ENCODE measurements at places on chromosomes 12 and 14.

GRCh38 chr14:68365228-68365627 is 427.6 kb downstream of the ZFP36L1 start:
- no peak for DNase-seq

DNA sequence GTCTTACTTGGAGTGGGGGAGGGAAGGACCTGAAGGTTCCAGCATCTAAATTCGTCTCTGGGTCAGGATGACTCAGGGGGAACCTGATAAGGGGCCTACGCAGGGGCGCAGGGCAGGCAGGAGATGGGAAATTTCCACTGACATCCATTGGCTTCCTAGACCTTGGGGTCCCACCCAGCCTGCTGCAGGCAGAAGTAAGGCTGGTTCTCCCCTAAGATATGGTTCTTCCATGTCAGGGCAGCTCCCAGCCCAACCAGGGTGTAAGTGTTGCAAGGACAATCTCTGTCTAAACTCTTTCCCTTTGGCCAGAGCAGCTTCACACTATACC is 2.1 kb upstream of the NDRG2 start:
- no peak for DNase-seq

DNA sequence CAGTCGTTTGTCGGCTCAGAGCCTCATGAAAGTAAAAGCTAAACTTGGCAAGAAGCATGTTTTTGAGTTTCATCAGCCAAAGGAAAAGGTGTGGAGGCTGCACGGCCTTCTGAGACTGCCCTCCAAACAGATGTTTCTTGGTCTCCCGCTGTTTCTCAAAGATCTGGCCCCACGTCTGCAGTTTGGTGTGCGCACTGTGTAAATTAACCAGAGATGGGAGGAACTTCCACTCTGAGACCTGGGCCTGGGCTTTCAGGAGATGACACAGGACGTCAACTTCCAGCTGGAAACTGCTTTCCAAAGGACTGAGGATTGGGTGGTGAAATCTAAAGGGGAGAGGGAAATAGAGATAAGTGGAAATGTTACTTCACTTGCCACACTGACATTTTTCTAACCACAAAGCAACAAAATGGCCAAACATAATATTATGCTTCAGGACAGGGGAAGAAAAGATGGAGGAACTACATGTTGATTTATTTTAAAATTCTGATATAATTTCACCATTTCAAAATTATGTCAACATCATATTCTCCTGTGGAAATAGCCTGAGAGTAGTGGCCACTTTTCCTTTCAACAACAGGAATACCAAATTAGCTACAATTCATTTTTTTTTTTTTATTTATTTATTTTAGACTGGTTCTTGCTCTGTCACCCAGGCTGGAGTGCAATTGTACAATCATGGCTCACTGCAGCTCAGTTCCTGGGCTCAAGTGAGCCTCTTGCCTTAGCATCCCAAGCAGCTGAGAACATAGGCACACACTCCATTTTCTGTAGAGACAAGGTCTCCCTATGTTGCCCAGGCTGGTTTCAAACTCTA is 27.6 kb downstream of the KICS2 start:
- DNase-seq: no peak

DNA sequence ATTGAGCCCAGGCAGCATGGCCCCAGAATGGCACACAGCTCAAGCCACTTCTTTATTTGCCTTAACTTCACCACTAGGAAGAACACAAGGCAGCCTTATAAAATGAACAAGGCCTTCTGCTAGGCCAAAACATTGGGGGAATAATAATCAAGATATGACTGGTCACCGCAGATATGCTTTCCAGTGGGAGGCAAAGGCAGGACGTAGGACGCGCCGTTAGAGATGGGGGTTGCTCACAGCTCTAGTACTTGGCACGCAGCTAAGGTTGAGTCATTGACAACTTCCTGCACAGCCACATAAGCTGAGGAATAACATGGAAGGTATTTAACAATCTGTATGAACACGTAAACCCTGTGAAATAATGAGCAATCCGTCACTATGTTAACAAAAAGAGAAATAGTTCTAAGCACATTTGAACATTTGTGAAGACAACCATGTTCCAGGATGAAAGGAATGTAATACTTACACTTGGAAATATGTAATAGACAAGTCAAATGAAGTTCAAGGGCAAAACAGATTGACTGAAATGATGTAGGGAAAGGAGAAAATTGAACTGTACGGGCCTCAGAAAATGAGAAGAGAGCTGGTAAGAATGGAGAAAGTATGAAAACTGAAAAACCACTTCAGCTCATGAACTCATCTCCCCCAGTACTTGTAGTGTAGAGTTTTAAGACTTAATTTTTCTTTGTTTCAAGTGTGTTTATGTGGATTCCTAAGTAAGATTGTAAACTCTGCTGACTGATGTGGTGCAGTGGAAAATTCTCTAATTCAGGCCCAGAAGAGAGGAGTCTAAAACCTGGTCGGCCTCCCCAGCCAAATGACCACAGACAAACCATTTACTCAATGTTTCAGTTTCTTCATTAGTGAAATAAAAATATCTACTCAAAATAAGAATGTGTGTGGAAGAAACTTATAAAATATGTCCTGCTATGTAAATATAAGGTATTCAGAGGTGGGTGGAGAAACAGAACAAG is 59.3 kb upstream of the CCDC91 start:
- DNase-seq: no peak

DNA sequence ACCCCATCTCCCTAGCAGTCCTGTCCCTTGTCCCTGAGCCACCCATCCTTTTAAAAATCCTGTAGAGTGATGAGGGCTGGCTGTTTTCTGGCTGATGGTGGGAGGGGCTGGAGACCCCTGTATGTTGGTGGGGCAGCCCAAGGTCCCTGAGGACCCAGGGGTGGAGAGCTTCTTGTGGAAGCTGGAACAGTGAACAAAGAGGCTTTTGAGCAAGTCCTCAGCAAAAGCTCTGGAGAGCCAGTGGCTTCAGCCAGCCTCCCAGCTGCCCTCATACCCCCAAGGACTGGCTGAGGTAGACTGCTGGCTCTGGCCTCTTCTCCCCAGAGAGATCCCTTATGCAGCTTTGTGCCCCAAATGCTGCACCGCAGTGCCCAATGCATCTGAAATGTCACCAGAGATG is 29.2 kb upstream of the COL2A1 start:
- DNase-seq: no peak

- no peak for DNase-seq
Observed at GRCh38 chr12:25427337-25428249, 125.5 kb downstream of the LMNTD1 start.

DNA sequence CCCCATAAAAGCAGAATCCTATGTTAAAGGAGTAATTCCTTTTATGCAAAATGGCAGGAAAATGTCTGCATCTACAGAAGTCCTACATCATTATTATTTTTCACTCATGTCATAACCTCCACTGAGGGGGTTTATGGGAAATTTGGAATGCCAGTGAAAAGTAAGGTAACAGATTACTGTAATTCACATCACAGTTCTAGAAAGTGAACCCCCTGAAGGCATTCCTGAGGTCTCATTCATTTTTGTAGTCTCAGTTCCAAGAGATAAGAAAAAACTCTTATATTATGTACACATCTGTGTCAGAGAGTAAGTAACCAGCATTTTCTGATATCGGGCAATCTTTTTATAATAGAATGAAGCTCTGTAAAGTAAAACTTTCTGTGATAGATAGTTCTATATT is 28.8 kb upstream of the BCAT1 start:
- DNase-seq: no peak

DNA sequence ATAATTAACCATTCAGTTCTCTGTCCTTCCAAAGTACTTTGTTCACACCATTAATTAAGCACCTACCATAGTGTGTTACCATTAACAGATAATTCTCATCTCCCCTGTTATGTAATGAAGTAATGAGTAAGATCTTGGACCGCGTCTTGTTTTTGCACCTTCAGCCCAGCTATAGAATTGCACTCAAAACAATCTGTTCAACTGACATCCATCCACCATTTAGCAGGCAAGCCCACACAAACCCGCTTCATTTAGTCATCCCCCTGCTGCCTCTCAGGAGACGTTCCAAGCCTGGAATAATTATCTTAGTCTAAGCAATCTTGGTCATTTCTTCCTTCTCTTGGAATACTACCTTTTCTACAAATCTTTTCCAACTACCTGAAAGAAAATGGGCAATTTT is 74.4 kb downstream of the DUSP16 start:
- no peak for DNase-seq

- no peak for DNase-seq
Observed at GRCh38 chr12:114920771-114921554, 237.0 kb upstream of the TBX3 start.

DNA sequence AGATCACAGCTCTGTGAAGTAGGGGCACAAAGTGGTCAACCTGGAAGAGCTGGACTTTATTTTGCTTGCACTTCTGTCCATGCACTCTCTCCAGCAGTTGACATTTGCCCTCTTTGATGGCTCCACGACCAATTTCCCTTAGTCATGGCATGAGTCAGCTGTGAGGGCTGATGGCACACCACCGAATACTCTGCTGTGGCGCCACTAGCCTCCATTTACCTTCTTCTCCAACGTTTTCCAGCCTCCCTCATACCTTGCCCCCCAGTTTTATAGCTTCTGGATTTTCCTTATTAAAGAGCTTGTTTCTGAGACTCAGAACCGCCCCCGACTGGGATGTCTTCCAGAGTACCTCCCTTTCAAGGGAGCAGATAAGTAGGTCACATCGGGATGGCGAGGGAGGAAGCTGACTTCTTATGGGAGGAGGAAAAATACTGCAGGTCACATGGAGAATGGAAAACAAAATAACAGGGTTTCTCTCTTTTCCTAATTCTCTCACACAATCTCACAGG is 17.6 kb downstream of the NINJ2 start:
- no peak for DNase-seq

DNA sequence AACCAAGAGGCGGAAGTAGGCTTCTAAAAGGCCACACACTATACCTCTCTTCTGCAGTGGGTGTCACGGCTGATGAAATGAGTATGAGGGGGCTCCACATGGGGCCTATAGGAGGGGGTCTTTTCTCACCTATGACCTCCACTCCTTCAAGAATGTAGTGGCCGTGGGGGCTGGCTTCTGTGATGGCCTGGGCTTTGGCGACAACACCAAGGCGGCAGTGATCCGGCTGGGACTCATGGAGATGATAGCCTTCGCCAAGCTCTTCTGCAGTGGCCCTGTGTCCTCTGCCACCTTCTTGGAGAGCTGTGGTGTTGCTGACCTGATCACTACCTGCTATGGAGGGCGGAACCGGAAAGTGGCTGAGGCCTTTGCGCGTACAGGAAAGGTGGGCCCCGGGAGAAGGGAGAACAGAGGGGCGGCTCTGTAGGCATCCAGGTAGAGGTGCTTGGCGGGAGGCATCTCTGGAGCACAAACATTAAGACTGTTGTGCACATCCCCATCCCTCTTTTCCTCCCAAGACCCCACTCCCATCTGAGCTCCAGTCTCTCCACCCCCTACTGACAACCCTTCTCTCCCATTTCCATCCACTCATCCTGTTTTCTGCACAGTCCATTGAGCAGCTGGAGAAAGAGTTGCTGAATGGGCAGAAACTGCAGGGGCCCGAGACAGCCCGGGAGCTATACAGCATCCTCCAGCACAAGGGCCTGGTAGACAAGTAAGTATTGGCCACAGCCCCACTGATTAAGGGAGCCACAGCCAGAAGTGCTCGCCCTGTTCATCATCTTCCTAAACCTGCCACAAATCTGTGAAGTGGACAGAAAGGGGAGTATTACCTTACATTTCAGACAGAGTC is 3.8 kb downstream of the GPD1 start:
- DNase-seq: no peak

GRCh38 chr14:94728950-94729349 is 41.0 kb downstream of the GSC start:
- no peak for DNase-seq

DNA sequence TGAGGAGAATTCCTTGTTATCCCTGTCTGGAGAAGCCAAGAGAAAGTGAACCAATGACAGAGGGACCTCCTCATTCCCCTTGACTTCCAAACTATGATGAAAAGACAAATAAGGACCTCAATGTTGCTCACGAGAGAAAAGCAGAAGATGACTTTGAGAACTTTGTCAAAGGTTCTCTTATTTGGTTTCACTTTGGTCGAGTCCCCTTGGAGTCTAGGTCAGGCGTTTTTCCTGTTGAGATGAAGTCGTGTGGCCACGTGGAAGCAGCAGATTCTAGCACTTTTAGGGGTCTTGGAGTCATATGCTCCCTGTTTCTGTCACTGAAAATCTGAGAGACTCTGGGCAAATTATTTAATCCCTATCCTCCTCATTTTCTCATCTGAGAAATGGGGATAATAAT is 33.8 kb upstream of the COL2A1 start:
- no peak for DNase-seq

DNA sequence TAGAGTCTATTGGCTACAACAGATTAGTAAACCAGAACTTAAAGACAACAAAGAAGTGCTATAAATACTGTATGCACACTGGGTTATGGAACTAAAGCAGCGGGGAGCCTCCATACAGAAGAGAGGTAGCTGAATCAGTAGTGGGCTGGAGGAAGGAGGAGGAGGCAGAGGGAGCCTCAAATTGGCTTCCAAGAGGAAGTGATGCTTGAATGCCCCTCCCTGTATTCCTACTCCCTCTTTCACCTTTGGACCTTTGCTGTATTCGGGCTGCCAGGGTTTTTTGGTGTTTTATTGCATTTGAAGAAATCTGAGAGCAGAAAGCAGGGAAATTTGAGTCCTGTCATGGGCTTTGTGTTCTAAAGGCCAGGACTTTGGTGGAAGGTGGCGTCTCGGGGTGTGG is 104.0 kb upstream of the PTPRB start:
- DNase-seq: no peak

- no peak for DNase-seq
Observed at GRCh38 chr14:78075555-78076277, 94.5 kb upstream of the NRXN3 start.

DNA sequence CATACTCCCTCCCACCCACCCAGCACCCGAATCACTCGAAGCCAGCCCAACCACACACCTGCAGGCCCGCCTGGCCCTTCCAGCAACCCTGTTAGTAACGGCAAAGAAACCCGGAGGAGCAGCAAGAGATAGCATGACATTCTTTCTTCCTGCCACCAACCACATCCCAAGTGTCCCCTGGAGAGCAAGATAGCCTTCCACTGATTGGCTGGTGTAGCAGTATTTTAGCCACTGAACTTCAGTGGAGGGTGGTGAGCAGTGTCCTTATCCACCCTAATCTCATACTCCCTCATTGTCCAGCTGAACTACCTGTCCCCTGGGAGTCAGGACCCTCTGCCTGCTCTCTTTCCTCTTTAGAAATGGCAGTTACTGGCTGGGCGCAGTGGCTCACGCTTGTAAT is 769 bp upstream of the SLC39A5 start:
- no peak for DNase-seq

DNA sequence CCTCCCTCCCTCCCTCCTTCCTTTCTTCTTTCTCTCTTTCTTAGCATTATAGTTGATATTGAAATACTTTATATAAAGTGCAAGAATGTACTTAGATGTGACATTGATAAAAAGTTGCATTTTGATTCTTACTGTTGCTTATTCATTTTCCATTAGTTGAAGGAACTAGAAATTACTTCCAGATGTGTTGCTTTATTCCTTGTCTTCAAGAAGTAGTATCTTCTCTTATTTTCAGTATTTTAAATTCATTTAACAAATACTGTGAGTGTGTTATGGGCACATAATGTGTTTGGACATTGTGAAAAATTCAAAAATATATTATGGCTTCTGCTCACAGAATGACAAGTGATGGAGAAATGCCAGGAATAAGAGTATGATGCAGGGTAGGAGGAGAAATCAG is 45.6 kb downstream of the TRMT5 start:
- no peak for DNase-seq
